CD4-positive, alpha-beta T cell treated with Interleukin-15 for 1 hour (primary cell): ENCODE measurements at places on chromosomes 7 and 10.
A peak's percentile ranks its signal among the peaks of the same experiment; 100 is the strongest.

GRCh38 chr7:76051840-76052239, 3.9 kb downstream of the MDH2 start:
- DNase-seq: no peak

DNA sequence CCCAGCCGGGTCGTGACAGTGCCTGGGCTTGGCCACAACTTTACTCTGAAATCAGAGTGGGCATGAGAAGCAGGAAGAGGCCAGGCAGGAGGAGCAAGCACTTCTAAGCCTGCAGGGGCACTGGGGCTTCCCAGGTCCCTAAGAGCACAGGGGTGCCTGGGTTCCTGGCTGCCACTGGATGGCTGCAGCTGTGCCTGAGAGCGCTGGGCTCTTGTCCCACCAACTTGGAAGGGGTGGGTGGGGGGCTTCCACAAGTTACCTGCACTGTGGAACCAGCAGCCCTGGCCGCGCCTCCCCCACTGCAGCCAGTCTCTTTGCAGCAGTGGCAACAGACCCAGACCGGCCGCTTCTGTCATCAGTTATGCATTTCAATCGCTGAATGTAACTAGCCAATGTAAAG, 434.7 kb upstream of the GRM3 start:
- DNase-seq: no peak

GRCh38 chr7:66099551-66100407, 14.9 kb upstream of the CRCP start:
- peak; percentile 32 for DNase-seq

GRCh38 chr7:68376131-68376661, 1222.1 kb upstream of the AUTS2 start:
- DNase-seq: no peak

DNA sequence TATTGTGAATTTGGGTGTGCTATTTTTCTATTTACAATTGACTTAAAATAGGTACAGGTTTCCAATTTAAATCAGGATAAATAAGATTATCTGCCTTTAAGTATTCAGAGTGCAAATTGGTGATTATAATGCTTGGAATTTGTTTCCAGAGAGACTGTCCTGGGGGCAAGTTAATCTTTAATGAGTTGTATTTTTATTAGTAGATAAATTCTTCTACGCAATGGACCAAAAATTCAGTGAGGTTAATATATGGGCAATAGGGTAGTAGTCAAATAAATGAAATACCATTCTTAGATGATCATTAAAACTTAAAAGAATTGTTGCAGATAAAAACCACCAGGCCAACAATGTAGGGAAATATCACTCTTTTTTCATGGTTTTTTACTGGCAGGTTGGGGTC, 3.4 kb downstream of the BICC1 start:
- no peak for DNase-seq

GRCh38 chr7:38178695-38179344, 775 bp downstream of the STARD3NL start:
- peak; percentile 54 for DNase-seq

GRCh38 chr7:48760528-48761265, 163.7 kb upstream of the CDC14C start:
- DNase-seq: no peak

DNA sequence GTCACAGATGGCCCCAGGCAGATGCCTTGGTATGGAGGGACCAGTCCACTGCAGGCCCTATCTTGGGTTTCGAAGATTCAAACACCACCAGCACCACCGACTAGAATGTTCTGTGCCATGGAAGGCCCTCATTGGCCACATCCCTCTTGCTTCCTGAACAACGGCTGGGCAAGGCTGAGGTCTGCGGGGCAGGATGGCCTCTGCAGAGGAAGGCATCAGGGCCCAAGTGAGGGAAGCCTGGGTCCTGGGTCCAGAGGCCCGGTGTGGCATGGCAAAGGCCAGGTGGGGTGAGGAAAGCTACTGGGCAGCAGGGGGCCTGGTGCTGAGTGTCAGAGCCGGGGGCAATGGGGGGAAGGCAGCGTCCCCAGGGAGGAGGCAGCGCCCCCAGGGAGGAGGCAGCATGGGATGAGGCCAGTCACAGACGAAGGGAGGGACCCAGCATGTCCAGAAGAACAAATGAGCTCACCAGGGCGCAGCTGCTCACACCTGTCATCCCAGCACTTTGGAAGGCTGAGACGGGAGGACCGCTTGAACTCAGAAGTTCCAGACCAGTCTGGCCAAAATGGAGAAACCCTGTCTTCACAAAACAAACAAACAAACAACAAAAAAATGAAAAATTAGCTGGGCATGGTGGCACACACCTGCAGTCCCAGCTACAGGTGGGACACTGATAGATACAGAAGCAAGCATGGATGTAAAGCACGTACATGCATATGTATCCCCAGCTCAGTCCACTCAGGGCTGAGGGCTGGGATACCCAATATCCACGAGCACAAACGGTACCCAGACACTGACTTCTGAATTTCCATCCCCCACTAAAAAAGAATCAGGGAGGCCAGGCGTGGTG, 64.4 kb downstream of the PROSER2 start:
- DNase-seq: no peak

DNA sequence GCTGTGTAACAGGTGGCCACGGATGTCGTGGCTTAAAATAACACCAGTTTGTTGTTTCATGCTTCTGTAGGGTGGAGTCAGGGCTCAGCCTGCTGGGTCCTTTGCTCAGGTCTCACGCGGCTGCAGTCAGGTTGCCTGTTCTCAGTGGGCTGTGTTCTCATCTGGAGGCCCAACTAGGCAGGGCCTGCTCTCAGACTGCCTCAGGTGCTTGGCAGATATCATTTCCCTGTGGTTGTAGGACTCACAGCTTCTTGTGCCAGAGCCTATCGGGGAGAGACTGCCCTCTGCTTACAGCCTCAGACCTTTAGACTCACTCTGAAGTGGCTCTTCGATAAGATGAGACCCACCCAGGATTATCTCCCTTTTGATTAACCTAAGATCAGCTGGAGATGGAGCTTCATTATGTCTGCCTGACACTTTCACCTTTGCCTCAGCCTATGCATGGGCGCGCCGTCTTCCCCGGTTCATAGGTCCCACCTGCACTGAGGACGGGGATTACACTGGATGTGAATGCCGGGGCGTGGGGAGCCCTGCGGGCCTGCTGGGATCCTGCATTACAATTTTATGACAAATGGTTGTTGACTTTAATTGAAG, 55.3 kb downstream of the INPP5A start:
- no peak for DNase-seq

- DNase-seq: no peak
Observed at GRCh38 chr7:16916105-16916639, 34.4 kb upstream of the AGR3 start.

GRCh38 chr7:140810830-140811556, 113.7 kb downstream of the BRAF start:
- DNase-seq: peak; percentile 46

GRCh38 chr10:111107023-111107422, 30.2 kb downstream of the ADRA2A start:
- DNase-seq: no peak

DNA sequence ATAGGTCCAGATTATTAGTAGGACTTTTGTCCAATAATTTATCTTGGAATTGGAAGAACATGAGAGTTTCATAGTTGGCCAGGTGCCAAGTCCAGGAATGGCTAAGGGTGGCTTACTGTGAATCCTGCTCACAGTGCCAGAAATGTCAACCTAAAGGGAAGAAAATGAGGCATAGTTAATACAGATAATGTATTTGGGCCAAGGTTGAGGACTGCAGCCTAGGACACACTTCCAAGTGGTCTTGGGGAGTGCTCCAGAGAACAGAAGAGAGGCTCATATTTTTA, 78.2 kb downstream of the MAPK8 start:
- no peak for DNase-seq

- no peak for DNase-seq
Observed at GRCh38 chr7:17844514-17845196, 95.6 kb downstream of the SNX13 start.

DNA sequence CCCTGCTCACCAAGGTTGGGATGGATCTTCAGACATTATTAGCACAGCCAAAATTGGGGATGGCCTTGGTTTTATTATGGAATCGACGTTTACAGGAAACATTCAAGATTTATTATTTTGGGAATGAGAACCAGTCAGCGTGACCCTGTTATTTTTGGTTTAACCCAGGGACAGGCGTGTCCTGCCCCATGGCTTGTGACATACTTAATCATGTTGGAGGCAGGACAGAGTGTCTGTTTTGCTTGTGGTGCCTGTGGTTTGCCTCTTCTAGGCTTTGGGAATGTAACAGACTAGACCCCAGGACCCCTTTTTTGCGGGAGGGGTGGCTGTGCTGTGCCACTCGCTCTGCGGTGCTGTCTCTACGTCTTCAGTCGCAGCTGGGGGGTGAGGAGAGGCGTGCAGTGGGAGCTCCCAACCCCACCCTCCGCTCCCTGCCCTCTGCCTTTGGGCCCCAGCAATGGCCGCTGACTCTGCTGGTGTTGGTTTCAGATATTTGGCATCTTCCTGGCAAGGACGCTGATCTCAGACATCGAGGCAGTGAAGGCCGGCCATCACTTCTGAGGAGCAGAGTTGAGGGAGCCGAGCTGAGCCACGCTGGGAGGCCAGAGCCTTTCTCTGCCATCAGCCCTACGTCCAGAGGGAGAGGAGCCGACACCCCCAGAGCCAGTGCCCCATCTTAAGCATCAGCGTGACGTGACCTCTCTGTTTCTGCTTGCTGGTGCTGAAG, 20.1 kb upstream of the SH2D4B start:
- DNase-seq: no peak

- no peak for DNase-seq
Observed at GRCh38 chr7:120724955-120725354, 133.0 kb downstream of the TSPAN12 start.

DNA sequence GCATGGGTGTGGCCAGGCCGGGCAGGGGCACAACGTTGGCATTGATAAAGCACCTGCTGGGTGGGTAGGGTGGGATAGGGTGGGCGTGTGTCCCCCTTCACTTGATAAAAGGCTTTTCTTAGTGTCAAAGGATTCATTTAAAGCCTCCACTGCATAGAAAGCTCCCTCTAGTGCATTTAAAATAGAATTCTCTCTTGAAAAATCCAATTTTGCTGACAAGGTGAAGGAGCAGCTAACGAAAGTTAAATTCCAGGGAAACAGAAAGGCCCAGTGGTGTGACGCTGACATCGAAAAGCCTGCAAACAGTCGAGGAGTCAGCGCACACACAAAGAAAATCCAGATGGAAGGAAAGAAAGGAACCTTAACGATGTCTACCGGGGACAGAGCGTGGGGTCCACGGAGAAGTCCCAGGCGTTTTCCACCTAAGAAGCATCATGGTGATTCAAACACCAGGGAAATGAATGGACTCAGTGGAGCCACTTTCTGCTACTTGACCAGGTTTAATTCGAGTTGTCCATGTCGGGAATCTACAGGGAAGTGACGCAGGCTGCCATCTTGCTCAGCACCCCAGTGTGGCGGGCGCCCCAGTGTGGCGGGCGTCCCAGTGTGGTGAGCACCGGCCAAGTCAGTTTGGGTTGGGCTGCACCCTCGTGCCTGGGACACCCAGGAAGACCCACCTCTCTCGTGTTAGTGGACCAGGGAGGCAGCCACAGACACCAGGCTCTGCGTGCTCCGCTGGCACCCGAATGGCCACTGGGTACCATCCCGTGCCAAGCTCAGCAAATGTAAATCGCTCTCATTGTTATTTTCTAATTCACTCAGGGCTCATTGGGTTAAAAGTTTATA, 217.8 kb downstream of the DNAJB6 start:
- no peak for DNase-seq

DNA sequence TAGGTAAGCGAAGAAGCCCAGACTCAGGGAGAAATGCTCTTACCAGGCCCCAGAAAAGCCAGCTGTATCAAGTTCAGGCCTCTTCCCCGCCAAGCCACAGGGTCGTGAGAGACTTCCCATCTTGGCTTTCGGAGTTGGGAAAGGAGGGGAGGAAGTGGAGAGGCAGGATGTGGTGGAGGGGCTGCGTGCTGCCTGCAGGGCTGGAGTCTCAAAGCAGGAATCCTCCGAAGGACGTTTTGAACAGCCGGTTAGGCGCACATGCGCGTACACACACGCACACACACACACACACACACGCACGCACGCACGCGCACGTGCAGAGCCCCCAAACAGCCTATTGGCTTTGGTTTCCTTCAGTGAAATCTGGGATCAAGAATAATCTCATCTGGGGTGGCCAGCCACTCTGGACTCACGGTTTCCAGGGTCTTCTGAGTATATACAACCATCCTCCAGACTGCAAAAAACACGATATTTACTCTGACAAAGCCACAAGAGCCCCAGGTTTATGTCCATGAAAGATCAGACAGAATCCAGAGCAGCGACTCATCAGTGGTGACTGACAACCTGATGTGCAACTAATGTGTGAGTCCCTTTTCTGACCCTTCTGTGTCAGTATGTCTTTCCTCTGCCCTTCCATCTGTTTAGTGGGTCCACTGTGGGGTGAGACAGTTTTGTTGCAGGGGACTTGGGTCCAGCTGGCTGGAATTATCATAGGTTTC, 115.0 kb upstream of the ZNF438 start:
- DNase-seq: no peak

GRCh38 chr10:31000071-31000782, 31.4 kb downstream of the ZNF438 start:
- no peak for DNase-seq

- DNase-seq: no peak
Observed at GRCh38 chr7:23072048-23072447, 33.5 kb upstream of the KLHL7 start.

- no peak for DNase-seq
Observed at GRCh38 chr10:3919709-3920308, 134.8 kb upstream of the KLF6 start.

DNA sequence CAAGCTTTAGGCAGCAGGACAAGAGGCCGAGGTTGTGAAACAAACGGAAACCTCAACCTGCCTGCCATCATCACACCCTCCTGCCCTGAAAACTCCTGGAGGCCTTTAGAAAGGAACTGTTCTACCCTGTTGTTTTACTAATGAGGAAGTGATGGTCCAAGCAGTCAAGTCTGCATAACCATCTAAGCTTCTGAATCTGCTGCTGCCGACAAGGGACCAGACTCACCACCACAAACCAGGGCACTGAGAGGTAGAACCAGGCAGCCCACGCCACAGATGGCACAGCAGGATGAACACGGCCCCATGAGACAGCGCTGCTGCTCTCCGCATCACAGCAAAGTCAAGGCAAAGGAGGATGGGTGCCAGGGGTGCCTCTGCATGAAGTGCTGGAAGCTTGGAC, 209.4 kb downstream of the CELF2 start:
- DNase-seq: peak; percentile 35

DNA sequence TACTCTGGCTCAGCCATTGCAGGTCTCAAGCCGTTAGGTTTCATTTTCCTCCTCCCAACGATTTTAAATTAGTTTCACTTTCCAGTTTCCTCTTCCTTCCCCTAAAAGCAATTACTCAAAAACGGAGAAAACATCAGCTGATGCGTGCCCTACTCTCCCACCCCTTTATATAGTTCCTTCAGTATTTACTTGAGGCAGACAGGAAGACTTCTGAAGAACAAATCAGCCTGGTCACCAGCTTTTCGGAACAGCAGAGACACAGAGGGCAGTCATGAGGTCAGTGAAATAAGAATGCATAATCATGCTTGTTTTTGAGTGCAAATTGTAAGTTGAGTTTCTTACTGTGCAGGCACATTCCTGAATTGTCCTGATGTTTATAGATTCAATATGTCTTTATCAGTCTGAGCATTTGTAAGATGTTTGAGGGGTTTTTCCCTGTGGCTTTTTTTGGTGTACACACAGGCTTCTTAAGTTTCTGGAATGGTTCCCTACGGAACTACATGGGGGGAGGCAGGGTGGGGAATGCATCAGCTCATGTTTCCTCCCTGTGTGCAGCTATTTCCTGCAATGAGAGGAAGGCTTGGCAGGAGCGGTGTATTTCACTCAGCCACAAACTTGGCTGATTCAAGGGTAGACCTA, at the start of gene IFIT3:
IFIT3 (plus strand) TSS at position 195 of the 639 bp plus-strand sequence; CDS start at position 272, 77 bp downstream.
- DNase-seq: peak; percentile 43
